ENCODE measurements at places on chromosomes 5 and 9.

DNA sequence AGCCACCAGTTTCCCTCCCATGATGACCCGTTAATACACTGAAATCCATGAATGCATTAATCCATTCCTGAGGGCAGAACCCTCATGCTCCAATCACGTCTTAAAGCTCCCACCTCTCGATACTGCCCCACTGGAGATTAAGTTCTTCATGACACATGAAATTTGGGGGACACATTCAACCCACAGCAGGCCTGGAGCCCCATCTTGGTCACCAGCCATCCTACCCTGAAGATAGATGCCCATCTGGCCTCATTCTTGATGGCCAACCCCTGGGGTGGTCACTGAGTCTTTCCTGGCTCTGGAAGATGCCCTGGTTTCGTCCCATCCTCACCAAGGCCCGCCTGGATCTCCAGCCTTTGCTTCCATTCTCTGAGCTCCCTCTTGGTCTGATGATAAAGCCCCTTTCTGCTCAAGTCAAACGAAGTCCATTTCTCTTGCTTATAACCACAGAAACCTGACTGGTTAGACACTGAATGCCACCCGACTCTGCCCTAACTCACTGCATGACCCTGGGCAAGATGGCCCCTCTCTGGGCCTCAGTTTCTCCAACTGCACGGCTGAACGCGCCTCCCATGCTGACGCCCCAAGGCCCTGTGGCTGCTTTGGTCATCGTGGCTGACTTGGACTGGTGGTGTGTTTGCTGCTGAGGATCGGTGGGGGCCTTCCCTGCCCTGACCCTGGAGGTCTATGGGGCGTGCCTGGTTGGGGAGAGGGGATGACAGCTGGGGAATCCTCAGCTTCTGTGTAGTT, 138.4 kb upstream of the IER5L start:
- no peak for DNase-seq

GRCh38 chr5:70440-70839, 21.5 kb upstream of the PLEKHG4B start:
- no peak for DNase-seq

GRCh38 chr5:118533156-118533555, 455.2 kb downstream of the DTWD2 start:
- no peak for DNase-seq

DNA sequence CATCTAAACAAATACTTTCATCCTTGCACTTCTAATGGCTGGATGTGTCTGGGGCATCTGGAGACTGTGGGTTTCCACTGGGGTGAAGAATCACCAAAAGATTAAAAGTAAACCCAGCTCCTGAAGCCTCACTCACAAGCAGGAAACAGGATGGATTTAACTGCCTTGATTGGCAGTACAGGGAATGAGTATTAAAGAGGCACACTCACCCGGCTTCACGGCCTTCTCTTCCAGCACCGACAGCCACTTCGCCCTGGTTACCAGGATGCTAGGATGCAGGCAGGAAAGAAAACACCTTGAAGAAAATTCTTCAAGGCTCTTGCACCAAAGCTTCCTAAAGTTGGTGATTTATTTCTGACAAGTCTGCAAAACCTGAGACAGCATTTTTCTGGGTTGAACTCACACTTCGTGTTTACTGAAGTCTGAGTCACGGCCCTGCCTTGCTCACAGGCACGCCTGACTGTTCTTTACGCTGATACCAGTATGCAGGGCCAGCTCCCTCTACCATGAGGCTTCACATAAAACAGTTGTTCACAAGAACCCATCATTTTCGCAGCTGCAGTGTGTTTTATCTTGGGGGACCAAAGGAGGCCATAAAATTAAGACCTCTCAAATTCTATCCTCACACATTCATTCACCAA, 56.5 kb upstream of the ZNF354A start:
- no peak for DNase-seq

DNA sequence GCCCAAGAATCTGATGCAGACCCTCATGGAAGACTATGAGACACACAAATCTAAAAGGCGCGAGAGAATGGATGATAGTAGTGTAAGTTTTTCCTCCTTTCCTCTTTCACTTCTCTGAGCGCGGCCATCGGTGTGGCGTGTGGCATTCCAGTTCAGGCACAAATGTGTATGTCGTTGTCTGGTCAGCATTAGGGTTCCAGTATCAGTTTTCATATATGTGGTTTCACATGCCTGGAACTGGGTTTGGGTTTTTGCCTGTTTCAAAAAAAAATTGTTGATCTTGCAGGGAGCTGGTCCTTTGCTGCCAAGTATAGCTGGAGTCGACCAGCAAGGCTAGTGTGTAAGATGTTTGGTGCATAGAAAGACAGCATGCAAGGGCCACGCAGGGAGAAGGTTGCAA, 51.5 kb downstream of the C9orf152 start:
- DNase-seq, result no peak

GRCh38 chr9:126471084-126471624, 142.6 kb upstream of the LMX1B start:
- DNase-seq, result peak; percentile 58

DNA sequence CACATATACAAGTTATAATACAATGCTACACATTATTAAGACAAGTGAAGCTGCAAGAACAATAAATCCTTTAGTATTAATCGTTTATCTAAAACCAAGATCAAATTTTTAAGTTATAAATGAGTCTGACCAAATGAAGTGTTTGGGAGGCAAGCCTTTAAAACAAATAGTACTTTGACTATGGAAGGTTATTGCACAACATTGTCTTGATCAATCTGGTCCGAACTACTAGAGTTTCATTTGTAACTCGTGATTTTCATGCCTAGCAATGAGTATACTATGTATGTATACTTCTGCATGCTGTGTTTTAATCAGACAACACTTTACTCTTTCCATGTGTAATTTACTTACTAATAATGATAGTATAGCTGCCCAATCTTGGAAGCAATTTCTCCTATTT, 87.2 kb upstream of the GOLGA1 start:
- no peak for DNase-seq

DNA sequence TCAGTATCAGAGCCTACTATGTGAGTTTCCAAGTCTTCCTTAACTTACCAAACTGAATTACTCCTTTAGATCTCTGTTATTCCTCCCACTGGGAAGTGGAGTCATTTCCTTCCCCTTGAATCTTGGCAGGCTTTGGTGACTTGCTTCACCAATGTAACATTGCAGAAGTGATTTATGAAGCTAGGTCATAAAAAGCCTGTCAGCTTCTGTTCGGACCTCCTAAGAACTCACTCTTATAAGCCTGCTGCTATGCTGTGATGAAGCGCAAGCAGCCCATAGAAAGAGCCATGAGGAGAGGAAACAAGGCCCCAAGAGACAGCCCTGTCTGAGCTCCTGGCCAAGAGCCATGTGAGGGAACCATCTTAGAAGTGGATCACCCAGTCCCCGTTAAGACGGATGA, 14.2 kb upstream of the FOXB2 start:
- no peak for DNase-seq

DNA sequence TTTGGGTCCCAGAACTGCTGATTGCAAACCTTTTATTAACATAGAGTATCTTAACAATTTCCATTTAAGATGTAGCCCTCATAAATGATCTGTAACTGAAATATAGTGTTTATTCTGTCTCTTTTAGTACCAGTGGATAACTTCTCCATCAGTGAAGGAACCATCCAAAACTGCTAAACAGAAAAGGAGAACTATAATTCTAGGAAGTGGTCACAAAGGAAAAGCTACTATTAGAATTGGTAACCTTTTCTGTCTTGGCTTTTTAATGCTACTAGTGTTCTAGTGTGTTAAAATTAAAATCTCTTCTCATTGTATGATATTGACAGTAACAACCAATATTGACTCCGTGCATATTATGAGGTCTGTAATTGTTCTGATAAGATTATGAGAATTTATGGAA, 12.8 kb downstream of the CEP78 start:
- no peak for DNase-seq

DNA sequence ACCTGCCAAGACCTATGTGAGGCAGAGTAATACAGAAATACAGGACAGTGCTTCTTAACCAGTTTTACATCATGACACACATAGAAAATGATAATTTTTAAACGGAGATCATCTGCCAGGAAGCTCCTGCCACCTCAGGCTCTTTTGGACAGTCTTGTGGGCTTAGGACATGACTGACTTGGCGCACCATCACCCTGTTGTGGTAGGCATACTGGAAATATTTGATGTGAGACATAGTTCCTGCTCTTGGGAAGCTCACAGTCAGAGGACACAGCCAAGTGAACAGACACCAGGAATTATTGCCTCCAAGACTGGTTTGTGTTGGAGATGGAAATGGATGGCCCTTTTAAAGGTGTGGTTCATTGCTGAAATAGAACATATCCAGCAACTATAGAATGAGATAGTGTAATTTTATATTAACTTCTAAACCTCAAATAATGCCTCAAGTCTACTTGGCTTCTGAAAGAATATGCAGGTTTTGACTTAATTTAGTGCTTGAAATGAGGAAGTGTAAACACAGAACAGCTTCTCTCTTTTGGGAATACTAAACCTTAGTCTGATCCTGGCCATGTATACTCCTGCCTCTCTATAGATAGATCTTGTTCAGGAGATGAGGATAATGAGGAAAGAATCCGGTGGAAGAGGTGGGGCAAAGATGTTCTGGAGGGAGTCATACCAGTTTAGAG, 19.7 kb downstream of the CPEB4 start:
- DNase-seq, result no peak

DNA sequence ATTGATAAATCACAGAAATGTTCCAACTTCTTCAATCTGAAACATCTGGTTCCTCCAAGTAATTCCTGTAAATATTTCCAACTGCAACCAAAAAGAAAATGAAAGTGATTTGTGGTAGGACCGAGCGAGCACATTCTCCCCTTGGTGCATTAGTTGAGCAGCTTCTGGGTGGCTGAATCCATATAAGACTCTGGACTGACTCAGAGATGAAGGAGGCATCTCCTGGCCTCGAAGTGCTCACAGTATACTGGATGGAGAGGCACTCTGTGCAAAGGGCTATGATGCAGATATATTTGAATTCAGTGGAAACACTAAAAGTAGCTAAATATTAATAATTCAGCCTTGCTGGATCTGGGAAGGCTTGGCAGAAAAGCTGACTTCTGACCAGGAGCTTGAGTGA, 265.0 kb downstream of the MARCHF11 start:
- no peak for DNase-seq

- no peak for DNase-seq
Measured at GRCh38 chr9:95629585-95629984, 112.8 kb upstream of the PTCH1 start.

GRCh38 chr5:163624431-163624830, 119.0 kb downstream of the MAT2B start:
- no peak for DNase-seq

GRCh38 chr5:96615223-96615622, 47.0 kb upstream of the CAST start:
- DNase-seq, result no peak

GRCh38 chr9:134660407-134660806, 18.8 kb downstream of the COL5A1 start:
- DNase-seq, result no peak

- no peak for DNase-seq
Measured at GRCh38 chr5:148963664-148964063, 99.2 kb downstream of the SH3TC2 start.

- no peak for DNase-seq
Measured at GRCh38 chr5:121325930-121326329, 525.8 kb upstream of the FTMT start.

- DNase-seq, result no peak
Measured at GRCh38 chr9:35649431-35650340, 1.0 kb downstream of the SIT1 start.

DNA sequence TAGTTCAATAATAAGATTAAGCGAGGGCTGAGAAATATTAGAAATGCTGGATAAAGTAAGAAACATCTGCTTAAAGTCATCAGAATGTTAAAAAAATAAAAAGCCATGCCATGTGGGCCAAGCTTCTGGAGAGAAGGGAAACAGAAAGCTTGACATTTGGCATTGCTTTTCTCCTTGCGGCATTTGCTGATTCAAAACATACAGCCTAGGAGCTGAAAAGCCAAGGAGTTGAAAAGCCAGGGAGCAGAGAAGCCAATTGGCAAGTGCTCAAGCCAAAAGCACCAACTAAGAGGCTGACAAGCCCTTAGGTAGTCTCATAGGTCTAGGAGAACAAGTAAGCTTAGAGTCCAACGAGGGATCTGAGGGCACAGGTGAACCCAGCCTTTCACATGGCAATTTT, 754.3 kb downstream of the TLE4 start:
- no peak for DNase-seq

GRCh38 chr5:64147849-64148441, 17.7 kb upstream of the RNF180 start:
- no peak for DNase-seq

- no peak for DNase-seq
Measured at GRCh38 chr9:96204853-96205252, 97.1 kb downstream of the HSD17B3 start.

GRCh38 chr5:74235552-74235951, 405.0 kb downstream of the ENC1 start:
- DNase-seq, result no peak

- no peak for DNase-seq
Measured at GRCh38 chr9:134055981-134056461, 11.8 kb downstream of the BRD3 start.

DNA sequence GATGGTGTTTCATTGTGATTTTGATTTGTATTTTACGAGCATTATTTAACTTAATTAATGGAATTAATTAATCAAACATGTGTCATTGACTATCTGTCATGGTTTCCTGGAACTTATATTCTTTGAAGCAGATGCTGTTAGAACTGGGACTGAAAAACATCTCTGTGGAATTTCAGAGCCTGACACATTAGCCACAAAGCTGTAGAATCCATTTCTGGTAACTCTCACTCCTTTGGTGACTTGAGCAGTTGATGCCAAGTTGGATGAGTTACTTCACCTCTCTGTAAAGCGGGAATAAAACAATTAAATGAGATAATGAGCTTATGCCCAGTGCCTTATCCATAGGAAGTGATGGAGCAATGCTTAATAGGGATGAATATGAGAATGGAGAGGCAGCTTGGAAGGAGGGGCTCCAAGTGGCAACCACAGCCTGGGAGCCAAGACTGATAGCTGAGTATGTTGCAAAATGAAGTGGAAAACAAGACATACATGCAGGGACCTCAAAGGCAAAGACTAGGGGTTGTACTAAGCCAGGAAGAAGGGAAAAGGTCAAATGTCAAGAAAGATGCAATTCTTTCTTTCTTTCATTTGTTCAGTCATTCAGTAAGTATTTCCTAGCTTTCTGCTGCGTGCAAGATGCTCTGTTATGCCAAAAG, 23.1 kb upstream of the ADRA1B start:
- DNase-seq, result no peak
